ENCODE measurements at places on chromosomes 2 and 18.

- no peak for DNase-seq
Observed at GRCh38 chr2:9237831-9238230, 31.2 kb downstream of the ASAP2 start.

DNA sequence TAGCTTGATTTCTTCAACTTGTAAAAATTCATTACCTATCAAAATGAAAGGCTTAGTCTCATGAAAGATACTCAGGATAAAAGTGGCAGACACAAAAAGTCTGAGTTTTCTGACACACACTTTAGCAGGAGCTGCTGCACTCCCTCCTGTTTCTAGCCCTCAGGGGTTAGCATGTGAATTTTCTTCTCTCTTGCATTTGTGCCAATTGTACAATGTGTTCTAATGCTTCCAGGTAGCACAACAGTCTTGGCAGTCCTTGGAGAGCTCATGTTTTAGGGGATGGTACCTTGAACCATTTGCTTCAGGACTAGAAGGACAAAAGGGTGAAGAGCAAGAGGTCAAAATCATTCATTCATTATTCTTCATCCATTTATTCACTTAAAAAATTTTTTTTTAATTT lies 316.8 kb downstream of the AFF3 start:
- no peak for DNase-seq

- no peak for DNase-seq
Observed at GRCh38 chr2:175309799-175310198, 128.3 kb upstream of the ATP5MC3 start.

DNA sequence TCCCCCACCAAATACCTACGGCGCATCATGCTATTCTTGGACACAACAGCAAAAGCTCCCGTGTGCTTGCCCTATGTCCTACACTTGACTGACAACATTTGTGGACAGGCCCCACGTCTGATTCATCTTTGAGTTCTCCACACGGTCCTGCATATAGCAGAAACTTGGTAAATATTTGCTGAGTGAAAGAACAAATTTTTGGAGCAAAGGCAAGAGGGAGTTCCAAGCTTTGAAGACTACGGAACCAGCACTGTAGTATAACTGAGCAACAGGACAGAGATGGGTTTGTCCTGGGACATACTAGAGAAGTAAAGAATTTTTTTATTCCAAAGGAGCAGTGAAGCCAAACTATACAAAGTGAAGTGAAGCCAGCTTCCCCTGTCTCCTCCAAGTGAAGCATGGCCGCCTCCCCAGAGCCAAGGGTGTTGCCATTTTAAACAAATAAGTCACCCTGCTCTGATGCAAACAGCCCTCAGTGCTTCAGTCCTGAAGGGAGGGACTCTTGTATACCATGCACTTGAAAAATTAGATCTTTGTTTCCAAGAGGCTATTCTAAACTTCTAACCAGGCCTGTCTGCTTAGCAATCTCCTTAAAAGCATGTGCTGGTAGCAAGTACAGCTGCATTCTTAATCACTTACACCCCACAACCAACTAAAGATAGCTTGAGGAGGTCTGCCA lies 35.9 kb downstream of the SPRED2 start:
- DNase-seq: no peak

DNA sequence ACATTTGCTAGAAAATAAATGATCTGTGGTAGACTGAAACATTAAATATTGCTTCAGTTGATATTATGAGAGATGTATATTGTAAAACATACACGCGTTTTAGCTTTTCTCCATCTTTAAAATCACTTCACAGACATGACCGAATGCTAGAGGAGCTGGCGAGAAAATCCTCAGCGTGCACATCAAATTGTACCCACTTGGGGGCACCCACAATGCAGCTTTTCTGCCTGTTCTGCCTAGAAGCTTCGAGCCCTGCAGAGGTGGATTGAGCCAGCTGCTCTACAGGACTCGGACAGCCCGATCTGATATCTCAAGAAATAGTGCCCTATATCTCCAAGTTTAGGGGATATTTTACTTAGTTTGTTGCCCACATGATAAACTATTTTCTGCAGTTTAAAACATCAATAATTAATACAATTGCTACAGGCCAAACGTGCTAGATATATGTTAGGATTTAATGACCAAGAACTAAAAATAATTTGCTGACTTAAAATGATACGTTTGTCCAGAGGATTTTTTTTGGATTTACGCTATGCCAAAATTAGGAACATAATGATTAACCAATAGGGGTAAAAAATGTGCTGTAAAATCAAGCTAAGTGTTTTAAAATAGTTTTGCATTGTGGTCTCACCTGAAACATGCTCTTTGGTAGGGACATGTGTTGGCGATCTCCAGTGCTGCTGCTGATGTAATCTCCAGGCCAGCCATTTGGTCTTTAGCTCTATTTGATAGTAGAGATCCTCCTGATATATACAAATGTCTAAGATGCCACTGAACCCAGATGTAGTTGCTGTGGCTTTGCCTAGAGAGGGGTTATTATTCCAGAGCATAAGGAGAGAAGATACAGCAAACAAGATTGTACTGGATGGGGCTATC lies 22.3 kb upstream of the ATP5MC3 start:
- no peak for DNase-seq

- DNase-seq: no peak
Observed at GRCh38 chr2:105748566-105748965, 3.9 kb downstream of the NCK2 start.

DNA sequence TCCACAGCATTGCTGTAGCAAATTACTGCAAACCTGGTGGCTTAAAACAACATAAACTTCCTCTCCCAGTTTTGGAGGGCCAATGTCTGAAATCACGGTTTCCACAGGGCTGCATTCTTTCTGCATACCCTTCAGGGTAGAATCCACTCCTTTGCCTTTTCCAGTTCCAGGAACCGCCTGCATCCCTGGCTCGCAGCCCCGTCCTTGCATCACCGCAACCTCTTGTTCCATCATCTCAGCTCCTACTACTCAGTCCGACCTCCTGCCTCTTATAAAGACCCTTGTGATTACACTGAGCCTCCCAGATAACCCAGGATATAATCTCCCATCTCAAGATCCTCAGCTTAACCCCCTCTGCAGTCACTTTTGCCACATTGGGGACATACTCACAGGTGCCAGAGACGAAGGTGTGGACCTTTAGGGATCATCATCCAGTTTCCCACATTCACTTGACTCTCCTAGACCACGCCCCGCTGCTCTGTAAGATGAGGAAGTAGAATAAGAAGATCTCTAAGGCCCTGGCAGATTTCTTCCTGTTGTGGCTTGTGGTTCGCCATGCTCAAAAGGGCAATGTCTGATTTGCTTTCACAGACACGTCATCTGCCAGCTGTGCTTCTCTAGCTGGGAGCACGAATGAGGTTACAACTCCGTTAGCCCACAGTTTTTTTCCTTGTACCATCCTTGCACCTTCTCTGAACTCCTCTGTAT lies 103.6 kb upstream of the AGAP1 start:
- no peak for DNase-seq

DNA sequence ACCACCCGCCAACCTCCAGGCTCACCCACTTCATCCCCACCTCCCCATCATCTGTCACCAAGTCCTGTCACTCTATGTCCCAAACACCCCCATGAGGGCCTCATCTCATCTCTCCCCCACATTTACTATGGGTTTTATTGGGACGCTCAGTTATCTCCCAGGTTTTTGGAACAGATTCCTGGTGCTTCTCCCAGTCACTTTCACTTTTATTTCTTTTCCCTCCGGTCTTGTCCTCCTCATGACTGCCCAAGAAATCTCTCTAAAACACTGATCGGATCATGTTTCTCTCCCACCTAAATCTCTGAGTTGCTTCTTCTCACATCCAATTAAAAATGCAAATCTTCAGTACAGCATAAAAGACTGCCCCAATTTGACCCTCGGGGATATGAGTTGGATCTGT lies 273.1 kb downstream of the PHLPP1 start:
- no peak for DNase-seq

DNA sequence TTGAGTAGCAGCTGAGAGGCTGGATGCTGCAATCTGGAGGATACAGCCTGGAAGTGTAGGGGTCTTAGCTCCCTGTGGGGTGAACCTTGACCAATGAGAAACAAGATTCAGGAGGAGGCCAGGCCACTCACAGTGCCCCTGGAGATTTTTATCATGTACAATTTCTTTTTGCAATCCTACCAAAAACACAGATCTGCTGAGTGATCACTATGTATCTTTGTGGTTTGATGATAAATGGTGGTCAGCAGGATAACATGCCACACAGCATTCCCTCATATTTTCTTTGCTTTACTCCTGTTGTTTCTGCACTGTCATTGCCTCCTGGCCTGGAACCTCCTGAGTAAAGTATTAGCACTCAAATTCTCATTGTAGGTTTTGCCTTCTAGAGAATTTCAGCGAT lies 357.9 kb downstream of the THSD7B start:
- no peak for DNase-seq

DNA sequence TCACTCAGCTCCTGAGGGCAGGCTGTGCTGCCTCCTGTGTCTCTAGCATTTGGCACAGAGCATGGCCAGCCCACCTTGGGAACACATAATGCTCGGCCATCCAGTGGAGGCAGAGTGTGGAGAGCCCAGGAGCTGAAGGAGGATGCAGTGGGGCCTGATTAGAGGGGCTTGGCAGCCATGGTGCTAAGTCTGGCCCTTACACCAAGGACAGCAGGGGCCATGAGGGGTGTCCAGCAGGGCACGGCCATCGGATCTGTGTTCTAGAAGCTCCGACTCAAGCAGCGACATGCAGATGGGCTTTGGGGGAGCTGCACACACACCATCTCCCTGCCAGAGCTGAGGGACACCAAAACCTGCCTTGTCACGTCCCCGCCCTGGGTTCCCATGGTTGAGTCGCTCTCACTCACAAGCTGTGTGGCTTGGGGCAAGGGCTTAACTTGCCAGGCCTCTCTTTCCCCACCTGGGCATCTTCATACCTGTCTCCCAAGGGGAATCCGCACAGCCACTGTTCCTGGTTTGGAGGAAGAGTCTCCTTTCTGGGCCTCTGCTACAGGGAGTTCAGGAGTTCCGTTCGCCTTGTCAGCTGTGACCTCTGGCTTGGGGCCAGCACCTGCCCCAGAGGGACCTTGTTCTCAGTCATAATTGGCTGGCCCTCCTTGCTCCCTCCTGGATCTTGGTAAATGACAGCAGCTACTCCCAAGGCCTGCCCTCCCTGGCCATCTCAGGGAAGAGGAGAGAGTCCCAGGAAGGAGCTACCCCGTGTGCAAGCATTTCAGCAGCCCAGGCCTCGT lies 1.3 kb upstream of the TOGARAM2 start:
- DNase-seq: no peak

GRCh38 chr2:219443016-219443696 lies 8.5 kb downstream of the SPEG start:
- DNase-seq: no peak

GRCh38 chr2:19351499-19351898 lies 6.9 kb downstream of the OSR1 start:
- no peak for DNase-seq

DNA sequence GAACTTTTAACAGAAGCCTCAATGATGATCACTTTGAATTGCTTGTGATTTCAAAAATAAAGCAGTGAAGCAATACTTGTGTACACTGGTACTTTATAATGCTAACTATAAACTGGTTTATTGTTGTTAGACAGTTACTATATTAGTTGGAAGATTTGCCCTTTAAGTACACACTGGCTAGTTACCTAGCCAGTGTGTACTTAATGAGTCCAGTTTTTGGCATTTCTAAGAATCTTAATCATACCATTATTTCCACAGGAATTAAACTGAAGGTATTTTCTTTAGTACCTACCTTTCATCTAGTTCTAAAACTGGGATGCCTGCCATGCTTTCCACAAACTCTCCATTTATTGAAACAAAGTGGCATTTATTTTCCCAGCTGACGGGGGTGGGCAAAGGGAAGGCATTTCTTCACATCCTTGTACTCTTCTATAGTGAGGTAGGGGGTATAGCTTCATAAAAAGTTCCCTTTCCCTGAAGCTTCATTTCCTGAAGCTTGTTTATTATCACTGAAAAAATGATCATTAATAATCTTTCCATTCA lies 49.9 kb downstream of the UGP2 start:
- no peak for DNase-seq

- no peak for DNase-seq
Observed at GRCh38 chr2:42224422-42225067, 55.4 kb downstream of the EML4 start.

- no peak for DNase-seq
Observed at GRCh38 chr18:14285053-14285452, 152.8 kb upstream of the ZNF519 start.

GRCh38 chr2:215967590-215968378 lies 45.6 kb downstream of the MREG start:
- DNase-seq: no peak

Data from BJ (cell line).